NCI-H1694 treated with DMSO at 0.1 percent for 48 hours (cell line): ENCODE measurements at places on chromosomes 5 and 9.

DNA sequence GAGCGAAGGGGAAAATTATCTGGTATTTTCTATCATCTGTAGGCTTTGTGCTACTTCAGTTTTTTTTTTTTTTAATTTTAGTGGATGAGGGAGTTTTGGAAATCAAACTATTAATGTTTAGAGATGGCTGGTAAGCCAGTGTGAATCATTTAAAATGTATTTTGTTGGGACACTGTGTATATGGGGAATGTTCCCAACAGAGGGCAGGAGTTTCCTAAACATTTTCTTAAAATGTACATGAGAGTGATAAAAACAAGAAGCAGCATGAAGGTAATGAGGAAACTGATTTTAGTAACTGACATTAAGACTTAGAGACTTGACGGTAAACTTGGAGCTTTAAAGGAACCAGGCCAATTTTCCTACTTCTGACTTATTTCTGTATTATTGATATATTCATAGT, 68.2 kb upstream of the ITGA2 start:
- DNase-seq, result no peak

GRCh38 chr9:73118286-73118685, 33.4 kb upstream of the ANXA1 start:
- DNase-seq, result no peak

DNA sequence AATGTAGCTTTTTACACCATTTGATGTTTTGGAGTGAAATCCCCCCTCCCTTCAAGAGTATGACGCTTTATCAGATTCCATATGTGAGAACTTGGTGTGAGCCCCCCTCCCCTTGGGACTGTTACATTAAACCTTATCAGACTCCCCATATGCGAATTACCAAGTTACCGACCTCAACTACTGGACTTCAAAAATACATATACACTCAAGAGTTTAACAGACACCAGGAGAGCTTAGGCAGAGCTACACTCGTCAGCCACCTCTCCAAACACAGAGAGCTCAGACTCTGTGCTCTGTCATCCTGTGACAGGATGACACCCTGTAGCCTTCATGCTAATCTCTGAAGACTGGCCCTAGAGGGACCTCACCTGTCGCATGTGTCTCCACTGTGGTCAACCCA, 50.2 kb downstream of the FAM114A2 start:
- no peak for DNase-seq

GRCh38 chr9:120885958-120886357, 9.0 kb upstream of the PHF19 start:
- DNase-seq, result no peak

DNA sequence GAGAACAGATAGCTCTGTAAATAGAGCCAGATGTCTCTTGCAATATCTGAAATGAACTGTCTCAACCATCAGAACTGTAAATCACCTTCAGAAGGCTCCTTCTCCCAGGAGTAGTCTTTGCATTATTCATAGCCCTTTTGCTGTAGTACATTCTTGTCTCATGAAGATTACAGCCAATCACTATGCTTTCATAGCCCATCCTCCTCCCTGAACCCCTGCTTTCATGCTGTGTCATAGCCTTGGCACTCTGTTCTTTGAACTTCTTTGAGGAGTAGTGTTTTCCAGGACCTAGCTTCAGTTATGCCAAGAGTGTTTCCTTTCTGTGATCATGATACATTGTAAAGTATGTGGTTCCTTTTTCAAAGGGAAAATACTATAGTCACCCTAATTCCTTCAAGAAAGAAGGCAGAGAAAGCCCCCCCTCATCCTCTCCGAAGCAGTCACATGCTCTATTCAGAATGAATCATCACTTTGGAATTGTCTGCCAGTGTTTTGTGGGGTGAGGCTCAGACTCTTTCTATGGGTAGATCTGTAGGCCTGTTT, 61.1 kb downstream of the GRIA1 start:
- peak; percentile 11 for DNase-seq

- no peak for DNase-seq
Measured at GRCh38 chr9:122261469-122261881, 3.2 kb downstream of the RBM18 start.

DNA sequence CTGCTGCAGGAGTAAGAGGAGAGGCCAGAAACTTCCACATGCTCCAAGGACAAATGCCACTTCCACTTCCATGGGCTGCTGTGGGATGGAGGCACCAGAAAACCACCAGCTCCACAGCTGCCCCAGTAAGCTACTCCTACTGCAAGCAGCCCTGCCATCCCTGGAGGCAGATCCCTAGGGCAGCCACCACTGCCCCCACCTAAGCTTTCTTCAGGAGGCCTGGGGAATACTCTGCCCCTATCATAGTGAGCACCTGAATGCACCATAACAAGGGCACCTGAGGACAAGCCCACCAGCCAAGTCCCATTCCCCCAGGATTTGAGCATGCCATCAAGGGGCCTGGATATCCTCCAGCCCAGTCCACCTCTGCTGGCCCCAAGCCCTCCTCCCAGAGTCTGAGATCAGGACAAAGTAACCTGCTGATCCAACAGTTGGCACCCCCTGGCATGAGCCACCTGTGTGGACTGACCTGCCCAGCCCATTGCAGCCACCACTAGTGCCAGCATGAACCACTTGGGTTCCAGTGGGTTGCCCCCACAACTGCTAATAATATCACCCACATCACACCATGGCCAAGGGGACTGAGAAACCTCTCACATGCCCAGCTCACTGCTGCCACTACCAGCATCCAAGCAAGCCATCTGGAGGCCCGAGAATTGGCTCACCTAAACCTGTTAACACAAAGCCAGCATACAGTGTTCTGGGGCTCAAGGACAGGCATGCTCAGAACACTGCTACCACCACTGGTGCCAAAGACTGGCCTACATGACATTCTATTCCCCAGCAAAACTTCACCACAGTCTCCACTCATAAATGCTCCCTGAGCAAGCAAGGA, 480.1 kb downstream of the CDH12 start:
- no peak for DNase-seq

DNA sequence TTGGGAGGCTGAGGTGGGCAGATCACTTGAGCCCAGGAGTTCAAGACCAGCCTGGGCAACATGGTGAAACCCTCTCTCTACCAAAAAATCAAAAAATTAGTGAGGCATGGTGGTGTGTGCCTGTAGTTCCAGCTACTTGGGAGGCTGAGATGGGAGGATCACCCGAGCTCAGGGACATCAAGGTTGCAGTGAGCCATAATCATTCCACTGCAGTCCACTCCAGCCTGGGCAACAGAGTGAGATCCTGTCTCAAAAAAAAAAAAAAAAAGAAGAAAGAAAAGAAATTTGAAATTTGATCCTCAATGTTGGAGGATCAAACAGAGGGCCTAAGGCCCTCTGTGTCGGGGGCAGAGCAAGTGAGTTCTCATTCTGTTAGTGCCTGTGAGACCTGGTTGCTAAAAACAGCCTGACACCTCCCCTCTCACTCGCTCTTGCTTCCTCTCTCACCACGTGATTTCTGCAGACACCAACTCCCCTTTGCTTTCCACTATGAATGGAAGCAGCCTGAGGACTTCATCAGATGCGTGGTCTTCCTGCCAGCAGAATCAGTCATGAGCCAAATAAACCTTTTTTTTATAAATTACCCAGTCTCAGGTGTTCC, 8.4 kb upstream of the GOLPH3 start:
- DNase-seq, result no peak

- DNase-seq, result no peak
Measured at GRCh38 chr5:17327048-17327625, 109.7 kb downstream of the BASP1 start.
